Coronary artery (tissue), 2 donors: ENCODE measurements at places on chromosomes 4 and X.

- no peak for DNase-seq
Measured at GRCh38 chr4:79516114-79516513, 108.1 kb upstream of the GK2 start.

DNA sequence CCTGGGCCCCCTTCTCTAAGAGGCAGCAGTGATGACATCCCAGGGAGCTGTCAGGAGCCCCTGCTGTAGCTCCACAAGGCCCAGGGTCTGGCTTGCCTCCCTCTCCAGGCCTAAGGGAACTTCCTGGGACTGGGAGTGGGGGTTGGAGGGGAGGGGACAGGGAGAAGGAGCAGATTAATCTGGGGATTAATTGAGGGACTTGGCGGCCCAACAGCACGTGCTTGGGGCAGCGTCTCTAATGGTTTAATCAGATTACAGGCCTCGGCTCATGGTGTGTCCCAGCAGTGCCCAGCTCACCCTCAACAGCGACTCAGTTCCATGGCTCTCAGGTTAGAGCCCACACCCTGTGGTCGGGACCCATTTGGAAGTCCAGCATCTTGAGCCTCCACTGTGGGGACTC, 47.9 kb downstream of the EFNB1 start:
- no peak for DNase-seq

DNA sequence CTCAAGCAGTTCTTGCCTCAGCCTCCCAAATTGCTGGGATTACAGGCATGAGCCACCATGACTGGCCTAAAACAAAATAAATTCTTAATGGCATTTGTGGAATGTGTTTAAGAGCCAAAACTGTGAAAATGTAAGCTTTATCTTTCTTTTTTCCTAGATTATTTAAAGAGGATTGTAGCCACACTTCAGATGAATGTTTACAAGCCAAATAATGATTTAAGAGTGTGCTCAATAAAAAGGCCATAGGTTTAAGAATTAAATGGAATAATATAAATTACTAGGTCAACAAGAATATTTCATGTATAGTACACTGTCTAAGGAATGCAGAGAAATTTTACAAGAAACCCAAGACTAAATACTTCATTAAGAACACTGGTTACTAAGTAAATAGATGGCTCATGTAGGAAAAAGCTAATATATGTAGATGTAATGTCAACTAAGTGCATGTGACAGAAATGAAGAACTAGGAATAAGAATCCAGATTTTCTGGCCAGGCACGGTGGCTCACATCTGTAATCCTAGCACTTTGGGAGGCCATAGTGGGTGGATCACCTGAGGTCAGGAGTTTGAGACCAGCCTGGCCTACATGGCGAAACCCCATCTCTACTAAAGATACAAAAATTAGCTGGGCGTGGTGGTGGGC, 21.3 kb upstream of the UGDH start:
- DNase-seq: no peak

DNA sequence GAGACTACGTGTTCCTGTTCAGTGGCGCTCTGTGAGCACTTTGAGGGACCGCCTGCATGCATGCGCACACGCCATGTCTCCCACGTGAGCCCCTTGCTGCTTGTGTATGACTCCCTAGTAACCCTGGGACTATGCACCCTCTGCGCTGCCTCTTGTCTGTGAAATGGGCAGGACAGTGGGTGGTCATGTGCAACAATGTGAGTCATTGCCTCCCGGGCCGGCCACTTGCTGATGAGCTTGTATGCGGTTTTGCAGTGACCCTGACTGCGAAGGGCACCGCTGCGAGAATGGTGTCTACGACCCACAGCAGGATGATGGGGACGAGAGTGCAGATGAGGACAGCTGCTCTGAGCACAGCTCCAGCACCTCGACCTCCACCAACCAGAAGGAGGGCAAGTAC, 61.4 kb downstream of the TNIP2 start:
- DNase-seq: no peak

DNA sequence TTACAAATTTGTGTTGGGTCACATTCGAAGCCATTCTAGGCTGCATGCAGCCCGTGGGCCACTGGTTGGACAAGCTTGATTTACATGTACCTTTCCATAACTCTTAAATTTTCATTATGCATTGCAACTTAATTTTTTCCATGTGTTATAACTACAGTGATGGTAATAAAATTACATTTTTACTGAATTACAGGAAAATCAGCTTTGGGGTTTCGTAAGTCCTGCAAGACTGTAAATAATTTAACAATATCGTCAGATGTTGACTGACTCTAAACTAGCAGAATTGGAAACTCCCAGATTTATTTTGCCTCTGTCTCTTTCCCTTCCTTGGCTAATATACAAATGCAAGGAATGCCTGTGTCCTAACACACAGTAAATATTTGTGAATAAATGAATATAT, 88.0 kb upstream of the RAPGEF2 start:
- DNase-seq: no peak
